NCI-H1694 (cell line): ENCODE measurements at places on chromosomes 6 and 20.

GRCh38 chr6:154805288-154805911 is 72.2 kb downstream of the SCAF8 start:
- no peak for DNase-seq

GRCh38 chr6:105459864-105460263 is 57.0 kb upstream of the PREP start:
- no peak for DNase-seq

DNA sequence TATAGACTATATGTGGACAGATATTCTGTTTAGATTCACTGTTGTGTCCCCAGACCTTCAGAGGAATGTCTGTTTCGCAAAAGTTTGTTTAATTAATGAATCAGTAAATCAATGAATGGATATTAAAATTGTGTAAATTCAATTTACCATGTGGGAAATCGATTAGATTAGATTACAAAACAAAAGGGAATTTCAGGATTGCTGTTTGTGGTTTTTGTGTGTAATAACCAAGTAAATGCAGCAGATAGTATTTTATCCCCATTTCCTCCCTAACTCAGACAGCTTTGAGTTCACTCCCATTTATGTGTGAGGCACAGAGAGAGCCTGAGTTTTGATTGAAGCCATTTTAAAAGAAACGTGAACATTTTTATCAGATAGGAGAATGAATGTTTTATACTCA is 214.8 kb downstream of the ADGB start:
- DNase-seq, result no peak

GRCh38 chr20:34571753-34572152 is 13.2 kb downstream of the MAP1LC3A start:
- no peak for DNase-seq

DNA sequence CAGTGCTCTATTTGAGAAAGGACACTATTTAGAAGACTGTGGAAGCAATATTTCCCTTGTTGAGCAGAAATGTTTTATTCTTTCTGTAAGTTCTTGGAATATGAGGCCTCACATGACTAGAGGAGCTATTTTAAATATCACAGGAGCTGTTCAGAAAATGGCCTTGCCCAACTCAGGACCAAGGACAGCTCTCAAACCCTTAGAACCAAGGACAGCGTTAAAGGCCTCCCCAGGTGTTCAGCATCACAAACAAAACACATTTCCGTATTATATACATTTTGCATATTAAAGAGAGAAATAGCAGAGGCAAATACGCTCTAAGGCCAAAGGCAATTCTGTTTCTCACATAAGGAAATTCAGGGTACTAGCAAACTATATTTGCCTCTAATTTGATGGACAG is 631.4 kb downstream of the CDH26 start:
- no peak for DNase-seq

DNA sequence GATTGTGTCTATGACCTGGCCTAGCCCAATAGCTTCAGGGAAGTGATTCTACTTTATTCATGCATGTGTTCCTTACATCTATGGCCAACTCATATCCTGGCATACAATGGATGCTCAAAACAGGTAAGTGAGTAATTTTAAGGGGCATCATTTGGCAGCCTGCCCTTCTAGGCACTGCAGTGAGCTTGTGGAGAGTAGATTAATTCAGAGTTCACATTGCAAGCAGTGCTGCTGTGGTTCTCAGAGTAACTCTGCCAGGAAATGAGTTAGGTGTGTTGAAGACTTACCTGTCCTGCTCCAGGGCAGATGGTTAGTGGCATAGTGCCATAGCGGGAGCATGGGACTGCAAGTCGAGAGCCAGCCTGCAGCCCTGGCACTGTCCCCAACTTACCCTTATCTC is 158.0 kb downstream of the SCP2D1 start:
- no peak for DNase-seq

GRCh38 chr6:12826584-12826983 is 110.0 kb downstream of the PHACTR1 start:
- DNase-seq, result no peak

- no peak for DNase-seq
These were observed 763 bp downstream of the BHLHE23 start for GRCh38 chr20:63005862-63006539.

GRCh38 chr6:165091121-165091785 is 218.2 kb downstream of the C6orf118 start:
- DNase-seq, result no peak

- no peak for DNase-seq
These were observed 455 bp upstream of the ADGRF4 start for GRCh38 chr6:47697925-47698324.

DNA sequence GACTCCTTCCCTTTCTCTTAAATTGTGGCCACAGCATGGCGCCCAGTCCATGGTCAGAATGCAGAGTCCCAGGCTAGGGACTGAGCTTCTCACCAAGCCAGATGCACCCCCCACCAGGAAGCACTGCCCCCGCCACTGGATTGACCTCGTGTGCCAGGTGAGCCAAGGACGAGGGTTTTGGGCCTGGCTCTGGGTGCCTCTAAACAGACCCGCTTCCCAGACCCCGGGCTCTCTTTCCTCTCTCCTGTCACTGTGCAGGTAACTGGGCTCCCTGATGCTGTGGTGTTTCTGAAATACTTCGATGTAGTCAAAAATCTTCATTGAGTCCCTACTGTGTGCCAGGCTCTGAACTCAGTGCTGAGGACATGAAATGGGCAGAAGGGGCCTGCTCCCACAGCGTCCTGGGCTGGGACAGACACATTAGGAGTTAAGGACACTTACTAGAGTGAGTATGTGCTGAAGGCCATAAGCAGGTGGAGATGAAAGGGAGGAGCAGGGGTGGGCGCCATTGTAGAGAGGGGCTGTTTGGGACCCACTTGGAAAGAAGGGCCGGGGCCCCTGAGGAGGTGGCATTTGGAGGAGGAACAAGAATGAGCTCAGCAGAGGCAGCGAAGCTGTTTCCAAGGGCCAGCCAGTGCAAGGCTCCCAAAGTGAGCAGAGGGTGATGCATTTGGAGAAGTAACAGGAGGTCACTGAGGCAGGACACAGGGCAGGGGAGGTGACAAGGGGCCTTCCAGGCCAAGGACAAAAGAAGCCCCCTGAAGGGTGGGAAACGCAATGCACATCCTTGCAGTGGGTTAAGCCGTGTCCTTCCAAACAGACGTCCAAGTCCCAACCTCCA is 217.1 kb downstream of the ANKRD60 start:
- DNase-seq, result no peak

DNA sequence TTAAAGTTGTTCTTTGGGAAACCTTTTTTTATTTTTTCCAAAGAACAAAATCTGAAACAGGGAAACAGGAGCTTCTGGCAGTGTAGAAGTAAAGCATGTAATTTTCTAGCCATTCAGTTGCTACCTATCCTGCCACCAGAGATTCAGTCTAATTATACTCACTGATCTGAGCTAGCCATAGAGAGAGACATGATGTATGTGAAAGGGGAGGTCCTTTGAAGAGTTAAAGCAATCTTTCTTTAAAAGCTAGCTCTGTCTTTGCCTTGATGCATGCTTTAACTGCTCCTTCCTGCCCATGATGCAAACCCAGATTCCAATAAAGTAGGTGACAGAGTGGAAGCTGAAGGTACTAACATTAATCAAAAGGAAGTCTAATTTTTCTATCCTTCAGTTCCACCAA is 114.1 kb upstream of the GRIK2 start:
- no peak for DNase-seq
